Islet precursor cell (in vitro differentiated cells): ENCODE measurements at places on chromosomes 12 and 14.

GRCh38 chr12:29869946-29870345 lies 86.2 kb upstream of the TMTC1 start:
- DNase-seq = no peak

DNA sequence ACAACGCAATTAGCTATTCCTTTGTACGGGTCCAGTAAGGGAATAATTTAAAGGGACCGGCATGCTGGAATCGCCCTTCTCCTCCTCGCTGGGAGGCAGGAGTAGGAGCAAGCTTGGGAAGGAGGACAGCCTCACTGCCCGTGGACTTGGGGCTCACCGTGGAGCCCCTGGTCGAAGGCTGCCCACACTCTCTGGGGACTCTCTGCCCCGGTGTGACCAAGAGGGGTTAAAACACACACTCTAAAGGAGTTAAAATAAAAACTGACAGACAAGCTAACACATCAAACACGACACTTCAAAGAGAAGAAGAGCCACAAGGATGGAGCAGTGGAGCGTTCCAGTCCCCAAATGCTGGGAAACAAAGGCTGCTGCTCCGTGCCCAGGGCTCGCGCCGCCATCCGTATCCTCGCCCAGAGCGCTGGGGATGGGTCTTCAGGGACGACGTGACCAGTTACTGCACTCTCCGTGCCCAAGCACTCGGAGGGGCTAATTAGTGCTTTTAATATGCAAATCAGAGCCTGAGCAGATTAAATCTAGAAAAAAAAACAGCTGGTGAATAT lies 123.3 kb downstream of the PAPOLA start:
- peak; percentile 47 for DNase-seq

DNA sequence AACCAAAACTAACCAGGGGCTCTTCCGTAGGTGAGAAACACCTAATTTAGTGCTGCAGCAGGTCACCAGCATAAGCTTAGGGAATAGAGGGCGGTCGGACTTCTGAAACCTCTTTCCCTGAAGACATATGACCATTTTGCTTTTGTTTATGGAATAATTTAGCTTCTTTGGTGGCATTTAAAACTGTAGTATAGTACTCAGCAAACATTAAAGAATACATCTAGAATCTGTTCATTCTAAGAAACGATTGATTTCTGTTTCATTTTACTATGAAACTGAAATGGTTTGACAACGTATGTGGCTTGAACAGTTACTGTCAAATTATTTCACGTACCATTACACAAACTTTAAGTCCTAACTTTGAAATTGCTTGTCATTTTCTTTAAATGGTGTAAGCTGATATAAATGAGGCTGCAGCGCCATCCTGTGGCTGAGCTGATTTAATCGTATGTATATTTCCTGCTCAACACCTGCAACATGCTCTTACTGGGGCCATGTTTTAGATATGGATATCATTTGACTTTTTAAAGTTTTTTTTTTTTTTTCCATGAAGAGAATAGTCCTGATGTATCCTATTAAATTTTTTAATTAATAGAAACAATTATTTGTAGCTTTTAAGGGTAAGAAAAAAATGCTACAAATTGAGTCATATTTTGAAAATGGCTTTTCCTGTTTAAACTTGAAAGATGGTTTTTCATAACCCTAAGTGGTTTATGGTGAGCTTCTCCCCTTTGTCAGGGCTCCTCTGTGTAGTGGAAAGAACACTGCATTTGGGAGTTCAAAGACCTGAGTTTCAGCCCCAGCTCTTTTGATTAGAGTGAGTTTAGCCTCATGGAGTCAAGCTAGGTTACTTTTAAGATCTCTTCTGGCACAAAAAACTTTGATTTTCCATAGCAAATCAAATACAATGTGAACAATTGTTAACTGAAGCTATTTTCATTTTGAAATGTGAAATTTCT lies 27.4 kb downstream of the CFAP54 start:
- peak; percentile 80 for DNase-seq

DNA sequence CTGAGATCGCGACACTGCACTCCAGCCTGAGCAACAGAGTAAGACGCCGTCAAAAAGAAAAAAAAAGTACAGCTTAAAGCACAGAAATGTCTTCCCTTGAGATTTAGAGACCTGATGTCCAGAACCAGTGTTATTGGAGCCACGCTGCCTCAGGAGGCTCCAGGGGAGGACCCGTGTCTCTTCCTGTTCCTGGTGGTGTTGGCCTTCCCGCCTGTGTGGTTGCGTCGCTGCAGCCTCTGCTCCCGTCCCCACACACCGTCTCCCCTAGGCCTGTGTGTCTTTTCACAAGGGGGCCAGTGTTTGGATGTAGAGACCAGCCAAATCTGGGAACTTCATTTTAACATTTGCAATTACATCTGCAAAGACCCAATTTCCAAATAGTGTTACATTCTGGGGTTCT lies 8.6 kb upstream of the FBRSL1 start:
- DNase-seq = no peak

DNA sequence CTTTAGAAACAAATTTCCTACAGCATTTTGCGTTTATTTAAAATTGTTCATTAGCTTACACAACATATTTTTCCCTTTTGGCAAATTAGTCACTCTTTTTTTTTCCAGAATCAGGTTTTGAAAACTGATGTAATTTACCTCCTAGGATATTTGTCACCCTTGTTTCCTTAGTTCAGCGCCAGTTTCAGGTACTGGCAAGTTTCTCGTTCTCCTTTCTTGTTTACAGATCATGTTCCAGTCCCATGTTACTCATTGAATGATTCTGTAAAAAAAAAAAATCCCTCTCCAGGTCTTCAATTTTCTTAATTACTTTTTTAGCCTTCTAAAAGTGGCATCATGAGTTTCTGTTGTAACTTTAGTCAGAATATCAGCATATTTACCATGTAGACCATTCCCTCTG lies 2.7 kb downstream of the PPP4R4 start:
- no peak for DNase-seq

DNA sequence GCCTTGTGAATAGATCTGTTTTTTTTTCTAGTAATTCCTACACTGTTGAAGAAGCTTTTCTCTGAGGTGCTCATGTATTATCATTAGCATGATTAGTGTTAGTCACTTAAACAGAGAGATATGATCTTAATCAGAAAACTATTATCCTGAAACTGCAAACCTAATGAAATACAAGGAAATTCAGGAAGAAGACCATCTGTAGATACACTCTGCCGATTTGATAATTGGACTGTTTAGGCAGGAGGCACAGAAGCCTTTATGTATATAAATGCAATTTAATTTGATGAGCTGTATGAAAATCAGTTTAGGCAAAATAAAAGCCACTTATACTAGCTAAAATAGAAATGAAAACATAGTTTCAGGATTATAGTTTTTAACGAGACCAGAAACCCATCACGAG lies 23.3 kb downstream of the PDZRN4 start:
- DNase-seq = no peak

DNA sequence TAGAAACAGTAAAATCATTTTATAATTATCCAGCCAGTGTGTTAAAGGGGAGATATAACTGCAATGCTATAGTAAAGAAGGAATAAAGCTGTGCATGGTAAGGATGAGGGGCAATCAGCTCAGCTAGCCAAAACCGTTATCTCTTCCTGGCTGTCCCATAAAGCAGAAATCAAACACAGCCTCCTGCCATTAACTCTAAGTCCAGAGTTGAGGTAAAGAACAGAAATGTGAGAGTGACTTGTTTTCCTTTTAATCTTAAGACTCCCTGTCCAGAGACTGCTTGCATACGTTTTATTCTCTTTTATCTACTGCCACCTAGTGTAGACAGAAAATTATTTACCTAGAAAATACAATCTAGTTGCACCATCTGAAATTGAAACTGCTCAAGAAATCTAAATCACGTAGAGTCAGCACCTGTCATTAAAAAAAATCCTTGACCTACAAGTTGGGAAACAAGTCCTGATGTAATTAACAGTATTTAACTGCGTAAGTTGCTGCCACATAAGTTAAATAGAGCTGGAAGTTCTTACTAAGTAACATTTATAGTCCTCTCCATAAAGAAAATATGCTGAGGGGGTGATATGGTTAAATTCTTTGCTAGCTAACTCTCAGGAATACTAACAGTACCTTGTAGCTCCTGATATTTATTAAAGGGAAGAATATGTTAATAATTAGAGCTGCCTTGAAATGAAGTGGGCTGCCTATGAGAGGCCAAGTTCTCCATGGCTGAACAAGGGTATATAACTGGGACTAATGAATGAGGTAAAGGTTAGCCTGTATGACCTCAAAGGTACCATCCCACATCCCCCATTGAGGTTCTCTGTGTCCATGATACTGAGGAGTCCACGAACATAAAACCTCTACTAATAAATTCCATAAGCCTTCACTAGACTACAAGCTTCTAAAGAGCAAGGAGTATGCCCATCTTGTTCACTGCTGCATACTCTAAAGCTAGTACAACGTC lies 62.7 kb downstream of the GALNT4 start:
- no peak for DNase-seq
